ENCODE measurements at places on chromosomes 3 and 15. TPM values are rescaled to one million over a fixed set of nuclear protein-coding genes. Genes with fewer than 3 reads are reported as not detected.

The EXD1 gene
- not detected for total RNA-seq

The PLCH1 gene
- total RNA-seq: not detected

The MAGI1 gene
- total RNA-seq: not detected

DNA sequence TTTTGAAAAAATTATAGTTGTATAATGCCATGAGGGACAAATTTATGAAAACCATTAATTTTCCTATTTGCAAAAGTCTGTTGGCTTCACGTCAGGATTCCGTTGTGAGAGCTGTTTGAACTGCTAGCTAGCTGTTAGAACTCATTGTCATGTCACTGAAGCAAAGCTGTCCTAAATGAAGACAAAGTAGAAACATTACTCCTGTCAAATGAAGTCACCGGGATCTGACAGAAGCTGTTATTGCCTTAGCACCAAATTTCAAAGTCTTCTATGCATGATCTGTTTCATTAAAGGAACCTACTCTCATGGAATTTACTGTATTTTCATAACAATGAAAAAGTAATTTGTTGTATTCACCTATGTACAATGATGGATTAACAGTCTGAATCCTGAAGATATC lies 479.8 kb downstream of the PLOD2 start:
- H3K27me3 ChIP-seq: no peaks in the 10 kb centered on the region
- H3K36me3 ChIP-seq: no peaks in the 10 kb centered on the region
- no peak overlapping the region for H3K27ac ChIP-seq
- H3K4me3 ChIP-seq: no peak overlapping the region

DNA sequence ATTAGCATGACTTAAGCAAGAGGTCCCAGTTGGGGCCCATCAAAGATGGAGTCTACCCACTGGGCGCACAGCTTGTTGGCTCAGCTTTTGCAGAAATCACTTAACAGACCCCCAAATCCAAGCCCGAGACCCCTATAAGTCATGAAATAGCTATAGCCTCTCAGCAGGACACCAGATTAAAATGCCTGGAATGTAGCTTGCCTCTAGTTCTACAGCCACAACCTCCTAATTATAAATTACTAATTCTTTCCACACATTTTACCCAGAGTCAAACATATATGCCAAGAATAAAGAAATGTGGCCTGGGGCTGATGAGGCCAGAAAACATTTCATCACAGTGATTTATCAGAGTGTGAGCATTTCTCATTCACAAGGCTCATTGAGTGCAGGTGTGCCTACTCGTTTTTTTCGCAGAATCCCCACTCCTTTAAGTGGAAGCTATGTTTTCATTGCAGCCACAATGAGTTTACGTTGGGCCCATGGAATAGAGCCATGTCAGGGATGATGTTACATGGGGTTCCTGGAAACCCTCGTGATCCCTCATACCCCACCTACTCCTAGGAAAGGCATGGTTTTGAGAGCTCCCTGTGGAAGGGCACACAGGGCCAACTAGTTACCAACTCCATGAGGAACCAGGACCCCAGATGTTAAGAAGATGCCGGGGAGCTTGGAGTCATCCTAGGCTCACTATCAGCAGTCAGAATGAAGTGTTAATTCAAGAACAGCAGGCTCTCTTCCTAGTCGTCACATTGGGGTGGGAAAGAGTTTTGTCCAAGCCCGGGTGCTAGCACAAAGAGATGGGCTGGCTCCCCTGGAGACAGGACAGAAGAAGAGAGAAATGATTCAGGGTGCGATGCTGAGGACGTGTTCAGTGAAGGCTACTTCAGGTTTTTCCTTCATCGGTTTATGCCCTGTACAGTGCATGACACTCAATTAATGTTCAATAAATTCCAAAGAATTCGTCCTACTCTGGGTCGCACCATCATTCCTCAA lies 90.2 kb upstream of the ABHD17C start:
- H3K27ac ChIP-seq: no peak overlapping the region
- H3K27me3 ChIP-seq: no peaks in the 10 kb centered on the region
- H3K4me3 ChIP-seq: no peak overlapping the region
- no peaks in the 10 kb centered on the region for H3K36me3 ChIP-seq
- DNase-seq: no peak
- H3K4me1 ChIP-seq: no peaks in the 10 kb centered on the region

DNA sequence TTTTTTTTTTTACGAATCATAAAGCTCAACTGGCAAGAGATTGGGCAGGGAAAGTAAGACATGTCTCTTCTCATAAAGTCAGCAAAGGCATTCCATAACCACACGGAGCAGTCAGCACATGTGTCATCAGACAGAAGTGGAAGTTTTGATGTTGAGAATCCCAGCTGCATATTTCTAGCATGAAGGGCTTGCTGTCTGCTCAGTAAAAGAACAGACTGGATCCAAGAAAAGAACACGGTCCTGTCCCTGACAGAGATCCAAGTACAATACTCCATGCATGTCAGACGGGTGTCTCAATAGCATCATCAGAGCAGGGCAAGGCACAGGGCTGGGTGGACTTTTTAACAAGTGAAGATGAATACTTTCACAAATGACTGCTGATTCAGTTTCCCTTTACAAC lies 38.2 kb downstream of the ABI3BP start:
- H3K4me3 ChIP-seq: no peak overlapping the region
- H3K36me3 ChIP-seq: no peaks in the 10 kb centered on the region
- H3K4me1 ChIP-seq: no peaks in the 10 kb centered on the region
- no peaks in the 10 kb centered on the region for H3K27me3 ChIP-seq
- no peak for DNase-seq

DNA sequence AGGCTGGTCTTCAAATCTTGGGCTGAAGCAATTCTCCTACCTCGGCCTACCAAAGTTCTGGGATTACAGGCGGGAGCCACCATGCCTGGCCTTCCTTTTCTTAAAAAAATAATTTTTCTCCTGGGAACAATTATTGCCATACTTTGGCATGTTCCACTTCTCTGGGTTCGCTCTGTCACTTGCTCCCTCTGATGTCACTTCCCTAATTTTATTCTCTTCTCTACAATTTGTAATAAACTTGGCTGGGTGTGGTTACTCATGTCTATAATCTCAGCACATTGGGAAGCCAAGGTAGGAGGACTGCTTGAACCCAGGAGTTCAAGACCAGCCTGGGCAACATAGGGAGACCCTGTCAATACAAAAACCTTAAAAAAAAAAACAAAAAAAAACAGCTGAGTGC lies 6.1 kb upstream of the IMPDH2 start:
- H3K4me1 ChIP-seq: no peaks in the 10 kb centered on the region
- H3K27ac ChIP-seq: no peak overlapping the region
- no peak overlapping the region for H3K4me3 ChIP-seq
- peaks cover 31% of the 10 kb centered on the region for H3K36me3 ChIP-seq
- H3K27me3 ChIP-seq: no peaks in the 10 kb centered on the region

DNA sequence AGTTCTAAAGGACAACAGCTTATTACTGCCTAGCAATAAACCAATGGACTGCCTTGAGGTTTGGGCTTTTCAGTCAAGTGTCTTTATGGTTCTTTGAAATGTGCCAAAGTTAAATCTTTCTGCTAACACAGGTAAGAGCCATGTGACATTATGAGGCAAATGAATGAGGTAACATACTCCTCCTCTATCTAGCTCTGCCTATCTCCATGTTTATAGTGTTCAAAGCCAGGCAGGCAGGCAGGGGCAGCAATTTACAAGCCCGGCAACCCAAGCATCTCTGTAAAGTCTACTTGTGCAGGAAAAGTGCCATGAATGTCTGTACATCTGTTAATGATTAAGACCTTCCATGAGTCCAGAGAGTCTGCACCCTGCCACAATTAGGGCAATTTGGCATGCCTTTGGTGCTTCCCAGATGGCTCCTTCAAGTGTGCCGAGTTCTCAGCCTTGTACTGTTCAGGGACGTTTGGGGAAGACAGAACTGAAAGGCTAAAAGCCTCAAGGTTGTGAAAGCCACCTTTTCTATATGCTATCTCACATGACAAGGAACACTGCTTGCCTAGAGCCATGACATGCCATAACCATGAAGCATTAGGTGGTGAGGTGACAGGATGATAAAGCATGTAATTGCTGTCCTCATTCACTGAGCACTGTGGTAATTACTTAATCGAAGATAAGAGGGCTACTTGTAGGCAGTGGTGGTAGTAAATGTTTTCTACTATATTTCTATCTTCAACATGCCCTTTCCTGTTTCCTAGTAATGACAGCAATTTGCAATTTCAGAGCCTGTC lies 41.4 kb upstream of the EIF1B start:
- no peak for DNase-seq
- H3K27me3 ChIP-seq: no peaks in the 10 kb centered on the region
- H3K27ac ChIP-seq: no peak overlapping the region
- H3K4me1 ChIP-seq: no peaks in the 10 kb centered on the region

DNA sequence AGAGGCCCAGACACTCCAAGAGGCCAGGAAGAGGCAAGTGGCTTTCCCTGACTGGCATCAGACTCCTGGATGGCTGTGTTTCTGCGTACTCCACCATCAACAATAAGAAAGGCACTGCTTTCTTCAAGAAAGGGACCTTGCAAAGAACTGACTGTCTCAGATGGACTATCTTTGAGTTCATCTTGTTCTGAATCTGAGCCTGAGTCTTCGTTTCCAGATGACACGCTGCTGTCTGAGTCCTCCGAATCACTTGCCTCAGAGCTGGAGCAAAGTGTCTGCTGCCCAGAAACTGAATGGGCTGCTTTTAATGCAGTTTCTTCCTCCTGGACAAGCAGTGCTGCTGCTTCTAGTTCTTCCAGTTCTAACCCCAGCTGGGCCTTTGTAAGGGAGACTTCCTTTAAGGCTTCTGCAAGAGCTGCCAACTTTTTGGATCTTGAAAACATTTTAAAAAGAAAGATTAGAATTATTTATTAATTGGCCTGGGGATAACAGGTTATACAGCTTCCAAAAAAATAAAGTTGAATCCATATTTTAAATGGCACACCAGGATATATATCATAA lies 97.8 kb downstream of the SHQ1 start:
- DNase-seq: no peak
- no peak overlapping the region for H3K27ac ChIP-seq
- H3K4me3 ChIP-seq: no peak overlapping the region
- H3K27me3 ChIP-seq: no peaks in the 10 kb centered on the region
- H3K36me3 ChIP-seq: no peaks in the 10 kb centered on the region

DNA sequence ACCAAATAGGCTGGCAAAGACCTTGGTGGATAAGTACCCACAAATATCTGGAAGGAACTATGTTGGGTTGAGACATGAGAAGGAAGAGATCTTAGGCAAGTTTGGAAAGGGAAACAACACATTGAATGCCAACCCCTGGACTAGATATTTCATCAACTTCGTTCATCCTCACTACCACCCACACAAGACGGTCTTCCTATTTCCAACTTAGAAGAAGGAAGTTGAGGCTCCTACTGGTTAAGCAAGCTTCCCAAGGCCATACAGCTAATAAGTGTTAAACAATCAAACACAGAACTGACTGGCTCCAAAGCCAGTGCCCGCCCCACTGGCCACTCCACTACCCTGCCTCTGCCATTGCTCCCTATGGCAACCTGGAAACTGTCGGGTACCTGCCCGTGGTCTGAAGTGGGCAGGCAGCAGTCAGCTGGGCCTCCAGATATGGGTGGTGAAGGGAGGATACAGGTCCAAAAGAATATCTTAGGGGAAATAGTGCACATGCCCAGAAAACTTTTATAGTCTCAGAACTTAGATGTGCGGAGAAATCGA lies 94.9 kb downstream of the LIPC start:
- no peak overlapping the region for H3K27ac ChIP-seq
- no peak overlapping the region for H3K4me3 ChIP-seq
- DNase-seq: no peak

DNA sequence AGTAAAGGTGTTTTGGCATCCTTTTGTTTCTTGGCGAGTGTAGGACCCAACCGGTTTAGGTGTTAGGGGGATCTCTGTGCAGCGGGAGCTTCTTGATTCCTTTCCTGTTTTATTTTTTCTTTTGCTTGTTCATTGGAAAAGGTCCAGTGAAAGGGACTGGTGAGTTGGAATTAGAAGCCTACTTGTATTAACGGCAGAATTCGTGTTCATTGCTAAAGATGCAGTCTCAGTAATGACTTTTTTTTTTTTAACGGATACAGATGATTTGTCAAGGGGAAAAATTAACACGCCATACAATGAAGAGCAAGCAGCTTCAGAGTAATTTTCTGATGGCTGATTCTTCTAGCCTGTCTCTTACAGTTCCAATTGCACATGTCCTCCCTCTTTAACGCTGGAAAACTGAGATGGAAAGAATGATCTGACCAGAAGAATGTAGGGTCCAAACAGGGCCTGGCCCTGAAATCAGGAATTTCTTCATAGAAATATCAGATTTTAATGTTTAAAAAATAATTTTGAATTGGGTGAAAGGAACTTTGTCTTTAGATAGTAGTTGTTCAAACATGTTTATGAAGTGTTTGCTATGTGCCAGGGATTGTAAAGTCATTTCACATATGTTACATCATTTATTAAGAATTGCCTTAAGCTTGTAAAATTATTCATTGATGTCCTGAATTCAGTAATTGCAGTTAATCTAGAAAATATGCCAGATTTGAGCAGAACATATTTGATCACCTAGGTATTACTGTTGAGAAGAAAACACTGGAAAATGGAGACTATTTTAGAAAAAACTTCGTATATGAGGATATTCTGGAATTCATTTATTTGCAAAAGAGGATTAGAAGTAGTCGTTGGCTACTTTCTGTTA lies 1.4 kb downstream of the MAPK6 start:
- H3K27ac ChIP-seq: peak overlapping the region; percentile 89
- peaks cover 43% of the 10 kb centered on the region for H3K4me1 ChIP-seq
- no peaks in the 10 kb centered on the region for H3K27me3 ChIP-seq
- no peaks in the 10 kb centered on the region for H3K36me3 ChIP-seq

DNA sequence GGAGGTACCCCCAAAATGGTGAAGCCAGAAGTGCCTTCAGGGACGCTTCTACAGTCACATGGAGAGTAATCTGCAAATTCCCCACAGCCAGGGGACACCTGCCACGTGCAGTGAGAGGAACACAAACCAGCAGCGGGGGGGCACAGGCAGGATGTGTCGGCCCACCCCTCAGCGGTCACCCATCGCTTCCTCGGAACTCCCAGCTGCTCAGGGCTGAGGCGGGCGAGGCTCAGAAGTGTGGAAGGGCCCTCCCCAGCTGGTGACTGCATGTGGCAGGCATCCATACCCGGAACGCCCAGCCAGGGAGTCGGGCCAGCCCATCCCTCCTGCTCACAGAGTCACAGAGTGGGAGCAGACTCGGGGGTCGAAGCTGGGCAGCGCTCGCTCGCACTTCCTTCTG lies 63.7 kb downstream of the SLC12A8 start:
- H3K4me1 ChIP-seq: no peaks in the 10 kb centered on the region
- no peaks in the 10 kb centered on the region for H3K27me3 ChIP-seq
- no peak overlapping the region for H3K27ac ChIP-seq
- H3K4me3 ChIP-seq: no peak overlapping the region
- DNase-seq: no peak

DNA sequence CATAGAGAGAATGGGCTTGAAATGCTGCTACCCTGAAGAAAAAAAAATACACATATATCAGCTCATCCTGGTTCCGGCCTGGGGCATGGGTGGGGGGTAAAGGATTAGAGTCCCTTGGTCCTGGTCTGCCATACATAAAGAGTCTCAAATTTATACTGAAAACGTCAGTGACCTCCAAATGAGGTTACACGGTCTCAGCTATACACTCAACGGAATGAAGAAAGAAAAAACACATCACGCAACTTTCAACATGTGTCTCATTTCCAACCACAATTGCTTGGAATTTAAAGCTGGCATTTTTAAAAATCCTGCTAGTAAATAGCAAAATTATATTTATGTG lies 612.8 kb downstream of the MCTP2 start:
- H3K27me3 ChIP-seq: no peaks in the 10 kb centered on the region
- no peaks in the 10 kb centered on the region for H3K4me1 ChIP-seq
- no peak for DNase-seq
- no peaks in the 10 kb centered on the region for H3K36me3 ChIP-seq
- no peak overlapping the region for H3K4me3 ChIP-seq
- no peak overlapping the region for H3K27ac ChIP-seq
